ENCODE measurements at places on chromosomes 1 and 21.

DNA sequence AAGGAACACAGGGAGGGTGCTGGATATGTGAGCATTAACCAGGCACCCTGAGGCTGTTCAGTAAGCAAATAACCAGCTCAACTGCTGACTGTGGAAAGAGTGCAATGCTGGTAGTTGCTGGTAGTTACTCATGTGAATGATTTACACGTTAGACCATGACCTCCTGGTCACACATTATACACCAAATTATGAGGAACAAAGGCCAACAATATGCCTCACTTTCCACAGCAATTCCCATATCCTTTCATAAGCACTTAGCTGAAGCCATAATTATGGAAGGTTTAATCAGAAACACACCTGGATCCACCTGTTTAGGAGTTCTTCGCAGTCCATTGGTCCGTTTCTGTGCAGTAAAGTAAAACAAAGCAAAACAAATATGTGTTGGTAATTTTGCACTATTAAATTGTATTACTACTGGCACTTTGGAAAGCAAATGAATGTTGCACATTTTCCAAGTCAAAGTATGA, 281.8 kb downstream of the VAV3 start:
- DNase-seq: peak; percentile 55

DNA sequence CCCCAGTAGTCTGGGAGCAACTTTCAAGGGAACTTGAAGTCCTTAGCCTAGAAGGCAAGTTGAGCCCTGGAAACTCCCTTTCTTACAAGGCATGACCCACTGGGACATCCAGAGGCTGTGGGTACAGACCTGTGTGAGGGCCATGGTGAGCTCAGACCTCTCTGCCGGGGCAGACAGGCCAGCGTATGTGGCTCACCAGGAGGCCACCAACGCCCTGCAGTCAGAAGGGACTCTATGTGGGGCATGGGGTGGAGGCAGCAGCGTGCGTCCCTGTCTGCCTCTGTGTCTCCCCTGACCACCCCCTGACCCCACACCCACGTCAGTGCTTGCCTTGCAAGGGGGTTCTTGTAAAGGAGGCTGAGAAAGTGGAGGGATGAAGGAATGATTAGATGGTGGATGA, 10.8 kb downstream of the COQ8A start:
- no peak for DNase-seq

DNA sequence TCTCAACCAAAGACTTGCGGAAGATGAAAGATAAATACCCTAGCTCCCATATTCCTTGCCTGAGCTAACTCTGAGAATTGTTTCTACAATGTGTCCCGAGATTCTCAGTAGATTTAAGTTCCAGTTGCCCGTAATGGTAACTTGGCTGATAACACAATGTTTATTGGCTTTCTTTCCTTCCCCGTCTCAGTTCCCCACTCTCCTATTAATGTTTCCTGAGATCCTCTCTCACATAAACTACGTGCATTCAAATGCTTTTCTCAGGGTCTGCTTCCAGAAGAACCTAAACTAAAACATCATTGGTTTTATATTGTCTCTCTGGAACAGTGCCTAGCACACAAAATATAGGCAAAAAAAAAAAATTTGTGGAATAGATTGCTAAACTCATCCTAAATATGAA, 794.2 kb upstream of the ADGRL2 start:
- DNase-seq: no peak

- no peak for DNase-seq
These were observed 3.8 kb downstream of the AGRN start for GRCh38 chr1:1023700-1024099.
